ENCODE measurements at places on chromosomes 2 and 18.

DNA sequence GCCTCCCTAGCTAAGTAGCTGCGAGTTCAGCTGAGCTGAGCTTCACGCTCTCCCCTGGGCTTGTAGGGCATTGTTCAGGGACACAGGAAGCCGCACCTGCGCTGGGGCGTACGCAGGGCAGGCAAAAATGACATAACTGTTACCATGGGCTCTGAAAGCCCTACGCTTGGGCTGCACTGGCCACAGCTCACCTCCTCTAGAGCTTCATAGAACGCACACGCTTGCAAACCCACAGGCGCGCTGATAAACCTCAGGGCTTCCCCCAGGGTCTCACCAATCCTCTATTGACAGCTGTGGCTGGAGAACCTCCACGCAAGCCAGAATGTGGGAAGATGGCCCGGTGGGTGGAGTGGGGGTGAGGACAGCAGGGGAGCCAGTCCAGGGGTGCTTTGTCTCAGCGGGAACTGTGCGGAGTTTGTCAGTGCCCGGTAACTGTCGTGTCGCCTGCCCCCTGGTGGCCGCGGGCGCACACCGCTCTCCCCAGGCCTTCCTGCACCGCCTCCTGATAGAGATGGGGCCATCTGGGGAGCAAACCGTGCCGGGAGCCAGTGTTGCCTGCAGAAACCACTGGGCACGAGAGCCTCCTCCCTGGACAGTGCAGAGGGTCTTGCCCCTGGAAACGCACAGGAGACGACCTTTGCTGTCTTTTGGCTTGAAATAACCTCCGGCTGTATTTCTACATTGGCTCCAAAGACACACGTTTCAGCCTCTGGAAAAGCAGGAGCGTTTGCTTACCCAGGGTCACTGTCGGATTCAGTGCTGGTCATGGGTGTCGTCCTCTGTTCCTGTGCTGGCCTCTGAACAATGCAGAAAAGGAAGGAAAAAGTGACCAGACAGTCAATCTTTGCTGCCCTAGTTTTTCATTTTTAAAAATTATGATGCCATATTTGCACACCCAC, 17.0 kb upstream of the CIDEA start:
- H3K27me3 ChIP-seq = peaks cover 18% of the 10 kb centered on the region
- peaks cover 19% of the 10 kb centered on the region for H3K4me1 ChIP-seq
- no peaks in the 10 kb centered on the region for H3K36me3 ChIP-seq
- no peak overlapping the region for H3K27ac ChIP-seq
- no peak overlapping the region for H3K4me3 ChIP-seq
- peak; percentile 85 for DNase-seq

GRCh38 chr2:38122344-38122743, 46.4 kb upstream of the CYP1B1 start:
- no peak overlapping the region for H3K4me3 ChIP-seq
- no peaks in the 10 kb centered on the region for H3K36me3 ChIP-seq
- DNase-seq = no peak
- peaks cover 20% of the 10 kb centered on the region for H3K27me3 ChIP-seq

- H3K4me1 ChIP-seq = no peaks in the 10 kb centered on the region
- H3K27ac ChIP-seq = no peak overlapping the region
These were observed 114.4 kb downstream of the CAPN13 start for GRCh38 chr2:30692829-30693275.

GRCh38 chr18:74529811-74530583, 4.3 kb upstream of the CNDP1 start:
- H3K4me3 ChIP-seq = no peak overlapping the region
- no peak for DNase-seq
- no peak overlapping the region for H3K27ac ChIP-seq
- no peaks in the 10 kb centered on the region for H3K4me1 ChIP-seq

- DNase-seq = no peak
- H3K27me3 ChIP-seq = peaks cover 2% of the 10 kb centered on the region
- no peaks in the 10 kb centered on the region for H3K36me3 ChIP-seq
- no peak overlapping the region for H3K4me3 ChIP-seq
These were observed 168.2 kb downstream of the ICOS start for GRCh38 chr2:204104811-204105210.

DNA sequence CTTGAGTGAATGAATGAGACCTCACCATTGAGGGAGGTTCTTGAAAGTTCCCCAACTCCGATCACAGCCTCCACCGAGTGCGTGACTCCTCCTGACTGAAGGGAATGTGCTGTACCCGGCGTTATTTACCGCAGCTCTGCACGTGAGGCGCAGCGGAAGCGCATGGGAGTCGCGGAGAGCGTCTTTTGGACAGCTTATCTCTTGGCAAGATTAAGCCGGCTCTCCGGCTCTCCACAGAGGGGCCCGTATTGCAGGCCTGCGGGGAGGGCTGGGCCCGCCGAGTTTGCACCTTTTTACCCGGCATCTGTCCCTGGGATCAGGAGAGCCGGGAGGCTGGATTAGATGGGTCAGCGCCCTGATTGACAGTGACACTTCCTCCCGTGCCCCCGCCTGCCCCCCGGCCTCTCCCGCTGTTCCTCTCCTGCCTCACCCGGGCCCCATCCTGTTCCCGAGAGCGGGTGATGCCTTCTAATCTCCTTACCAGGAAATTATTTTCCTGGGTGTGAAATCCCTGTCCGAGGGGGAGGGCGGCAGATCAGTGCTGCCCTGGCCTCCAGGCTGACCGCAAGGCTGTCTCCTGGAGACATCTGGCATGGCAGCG, 176.3 kb downstream of the INHBB start:
- peaks cover 5% of the 10 kb centered on the region for H3K4me1 ChIP-seq
- no peak for DNase-seq
- no peaks in the 10 kb centered on the region for H3K36me3 ChIP-seq
- H3K4me3 ChIP-seq = no peak overlapping the region

DNA sequence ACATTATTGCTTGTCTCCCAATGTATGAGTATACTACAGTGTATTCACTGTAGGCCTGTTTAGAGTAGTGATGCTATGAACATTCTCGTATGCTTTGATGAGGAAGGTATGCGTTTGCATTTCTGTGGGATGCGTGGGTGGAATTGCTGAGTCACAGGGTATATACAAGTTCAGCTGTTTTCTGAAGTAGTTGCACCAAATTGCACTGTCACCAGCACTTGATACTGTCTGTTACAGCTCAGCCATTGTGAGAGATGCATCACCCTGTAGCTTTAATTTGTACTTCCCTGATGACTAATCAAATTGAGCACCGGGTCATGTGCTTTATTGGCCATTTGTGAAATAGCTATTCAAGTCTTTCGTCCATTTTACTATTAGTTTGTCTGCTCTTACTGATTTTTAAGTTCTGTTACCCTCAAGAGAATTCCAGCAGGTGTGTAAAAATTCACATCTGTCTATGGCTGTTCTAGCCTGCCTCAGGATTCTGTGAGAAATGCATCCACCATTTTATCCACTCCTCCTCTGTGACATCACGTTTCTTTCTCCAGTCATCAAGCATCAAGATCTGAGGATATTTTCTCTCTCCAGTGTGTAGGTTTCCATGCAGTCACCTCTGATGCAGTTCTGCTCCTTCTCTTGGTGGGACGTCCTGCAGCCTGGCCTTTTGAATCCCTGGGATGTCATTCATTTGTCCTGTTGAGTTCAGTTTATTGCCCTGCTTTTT, 72.5 kb downstream of the DGKD start:
- no peak overlapping the region for H3K4me3 ChIP-seq
- H3K27me3 ChIP-seq = no peaks in the 10 kb centered on the region
- H3K36me3 ChIP-seq = no peaks in the 10 kb centered on the region
- H3K4me1 ChIP-seq = peaks cover 38% of the 10 kb centered on the region
- peak; percentile 63 for DNase-seq

DNA sequence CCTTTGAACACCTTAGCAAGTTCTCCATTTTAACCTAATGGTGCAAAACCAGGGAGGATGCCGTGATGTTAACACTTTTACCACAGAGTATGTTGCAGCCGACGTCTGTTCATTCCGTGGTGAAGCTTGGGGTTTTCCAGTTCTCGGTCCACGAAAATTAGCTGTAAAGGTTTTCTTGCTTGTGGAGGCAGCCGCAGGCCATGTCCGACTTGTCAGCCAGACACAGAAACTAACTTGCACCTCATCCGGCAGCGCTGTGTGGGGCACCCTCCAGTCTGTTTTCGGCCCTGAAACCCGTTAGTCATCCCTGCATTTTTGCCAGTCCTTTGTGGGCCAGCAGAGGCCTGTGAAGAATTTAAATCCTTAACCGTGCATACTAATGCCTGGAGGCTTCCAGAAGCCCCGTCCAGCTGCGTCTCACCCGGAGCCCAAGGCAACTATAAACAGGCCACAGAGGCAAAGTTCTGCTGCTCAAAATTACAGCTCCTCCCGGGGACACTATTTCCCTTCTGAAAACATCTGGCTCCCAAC, 70.6 kb downstream of the SH3YL1 start:
- H3K4me1 ChIP-seq = no peaks in the 10 kb centered on the region
- no peak for DNase-seq
- H3K36me3 ChIP-seq = no peaks in the 10 kb centered on the region
- H3K4me3 ChIP-seq = no peak overlapping the region
- H3K27me3 ChIP-seq = 0 out of 3 replicates have a peak, but pooled peaks cover 4% of the 10 kb centered on the region

DNA sequence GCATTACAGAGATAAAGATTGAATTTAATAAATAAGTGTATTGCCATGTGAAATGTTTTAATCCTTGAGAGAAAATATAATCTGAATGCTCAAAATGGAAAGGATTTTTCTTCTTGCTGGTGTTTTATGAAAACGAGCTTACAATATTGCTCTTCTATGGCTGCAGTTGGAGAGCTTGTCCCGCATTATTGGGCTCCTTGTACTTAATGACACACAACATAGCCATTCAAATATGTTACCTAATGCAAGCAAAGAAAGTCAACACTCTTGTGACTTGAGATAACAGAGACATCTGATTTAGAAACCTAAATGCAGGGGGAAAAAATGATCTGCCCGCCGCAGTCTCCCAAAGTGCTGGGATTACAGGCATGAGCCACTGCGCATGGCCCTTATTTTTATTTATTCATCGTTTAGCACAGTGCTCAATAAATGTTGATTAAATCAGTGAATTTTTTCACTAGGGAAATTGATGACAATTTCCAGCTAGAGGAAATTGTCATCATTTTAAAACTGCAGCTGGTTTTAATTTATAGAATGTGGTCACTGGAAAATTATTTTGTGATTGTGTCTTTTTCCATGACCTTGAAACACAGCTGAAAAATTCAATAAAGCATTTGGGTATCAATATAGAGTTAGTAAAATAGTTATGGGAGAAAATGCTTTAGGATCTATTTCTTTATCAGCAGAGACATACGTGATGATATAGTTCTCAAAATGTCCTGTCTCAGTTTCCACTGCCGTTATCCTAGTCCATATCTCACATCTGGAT, 2.4 kb upstream of the PRKD3 start:
- no peak overlapping the region for H3K4me3 ChIP-seq
- peaks cover 11% of the 10 kb centered on the region for H3K4me1 ChIP-seq
- no peak overlapping the region for H3K27ac ChIP-seq
- H3K27me3 ChIP-seq = peaks cover 3% of the 10 kb centered on the region

DNA sequence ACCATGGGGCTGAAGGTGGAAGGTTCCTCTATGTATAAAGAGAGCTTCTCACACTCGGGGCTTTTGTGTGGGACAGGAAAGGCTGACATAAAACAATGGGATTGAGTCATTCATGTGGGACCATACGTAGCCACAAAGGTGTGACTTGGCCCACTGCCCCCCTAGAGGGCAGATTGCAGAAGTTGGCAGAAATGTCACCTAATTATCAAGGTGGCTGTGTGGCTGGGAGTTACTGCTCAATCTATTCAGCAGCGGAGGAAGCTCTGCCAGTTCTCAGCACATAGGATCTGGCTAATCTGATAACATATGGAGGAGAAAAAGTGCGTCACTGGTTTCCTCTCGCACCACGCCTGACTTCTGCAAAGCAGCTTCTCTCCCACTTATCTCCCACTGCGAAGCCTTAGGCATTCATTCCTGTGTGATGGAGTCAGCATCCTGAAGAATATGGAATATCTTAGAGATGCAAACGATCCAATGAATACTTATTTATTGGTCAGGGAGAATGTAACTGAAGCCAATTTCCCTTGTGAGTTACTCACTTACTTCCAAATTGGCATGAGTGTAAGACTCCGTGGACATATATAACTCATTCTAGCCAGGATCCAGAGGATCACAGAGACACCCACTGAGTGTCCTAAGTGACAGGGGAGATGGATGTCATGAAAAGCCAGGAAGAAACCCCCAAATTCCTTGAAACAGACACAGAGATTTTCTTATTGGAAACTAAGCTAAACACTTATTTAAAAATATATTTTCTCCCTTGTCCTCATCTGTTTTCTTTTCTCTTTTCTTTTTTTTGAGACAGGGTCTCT, 344.8 kb downstream of the TGIF1 start:
- H3K27me3 ChIP-seq = peaks cover 19% of the 10 kb centered on the region
- no peaks in the 10 kb centered on the region for H3K4me1 ChIP-seq
- no peak overlapping the region for H3K27ac ChIP-seq
- H3K36me3 ChIP-seq = no peaks in the 10 kb centered on the region

DNA sequence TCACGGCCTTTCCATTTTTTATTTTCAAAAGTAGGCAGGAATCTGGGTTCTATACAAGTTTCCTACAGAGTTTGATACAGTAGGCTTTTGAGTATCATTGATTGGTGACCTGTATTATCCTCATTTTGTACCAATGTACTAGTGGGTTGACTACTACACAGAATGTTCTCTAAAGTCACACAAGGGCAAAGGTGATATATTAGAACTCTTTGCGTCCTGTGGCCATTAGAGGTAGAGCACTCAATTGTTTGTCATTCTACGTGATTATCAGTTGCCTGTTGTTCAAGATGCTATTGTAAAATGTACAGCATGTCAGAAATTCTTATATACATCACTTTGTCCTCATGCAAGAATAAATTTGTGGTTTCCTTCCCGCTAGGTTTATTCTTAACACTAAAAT, 24.8 kb downstream of the WDR75 start:
- peaks cover 7% of the 10 kb centered on the region for H3K4me1 ChIP-seq
- H3K27me3 ChIP-seq = no peaks in the 10 kb centered on the region
- DNase-seq = no peak

GRCh38 chr2:182379241-182379640, 47.6 kb downstream of the PDE1A start:
- H3K27ac ChIP-seq = no peak overlapping the region
- no peak overlapping the region for H3K4me3 ChIP-seq
- H3K36me3 ChIP-seq = no peaks in the 10 kb centered on the region
- no peaks in the 10 kb centered on the region for H3K27me3 ChIP-seq
- DNase-seq = no peak
- H3K4me1 ChIP-seq = no peaks in the 10 kb centered on the region

DNA sequence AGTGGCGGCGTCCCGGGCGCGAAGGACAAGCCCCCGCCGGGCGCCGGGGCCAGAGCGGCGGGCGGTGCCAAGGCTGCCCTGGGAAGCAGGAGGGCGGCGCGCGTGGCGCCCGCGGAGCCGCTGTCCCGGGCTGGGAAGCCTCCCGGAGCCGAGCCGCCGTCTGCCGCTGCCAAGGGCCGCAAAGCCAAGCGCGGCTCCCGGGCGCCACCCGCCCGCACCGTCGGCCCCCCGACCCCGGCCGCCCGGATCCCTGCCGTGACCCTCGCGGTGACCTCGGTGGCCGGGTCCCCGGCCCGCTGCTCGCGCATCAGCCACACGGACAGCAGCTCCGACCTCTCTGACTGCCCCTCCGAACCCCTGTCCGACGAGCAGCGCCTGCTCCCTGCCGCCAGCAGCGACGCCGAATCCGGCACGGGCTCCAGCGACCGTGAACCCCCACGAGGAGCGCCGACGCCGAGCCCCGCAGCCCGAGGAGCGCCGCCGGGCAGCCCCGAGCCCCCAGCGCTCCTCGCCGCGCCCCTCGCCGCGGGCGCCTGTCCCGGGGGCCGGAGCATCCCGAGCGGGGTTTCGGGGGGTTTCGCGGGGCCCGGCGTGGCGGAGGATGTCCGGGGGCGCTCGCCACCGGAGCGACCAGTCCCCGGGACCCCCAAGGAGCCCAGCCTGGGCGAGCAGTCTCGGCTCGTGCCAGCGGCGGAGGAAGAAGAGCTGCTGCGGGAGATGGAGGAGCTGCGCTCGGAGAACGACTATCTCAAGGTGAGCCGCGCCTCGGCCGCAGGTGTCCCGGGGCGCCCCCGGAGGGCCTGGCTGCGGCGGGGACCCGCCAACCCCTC, 820 bp downstream of the MTCL1 start:
- no peaks in the 10 kb centered on the region for H3K27me3 ChIP-seq
- H3K36me3 ChIP-seq = no peaks in the 10 kb centered on the region
- H3K4me1 ChIP-seq = peaks cover 8% of the 10 kb centered on the region

Measured in K562 (cell line).